ENCODE measurements at places on chromosomes 1 and 21.

DNA sequence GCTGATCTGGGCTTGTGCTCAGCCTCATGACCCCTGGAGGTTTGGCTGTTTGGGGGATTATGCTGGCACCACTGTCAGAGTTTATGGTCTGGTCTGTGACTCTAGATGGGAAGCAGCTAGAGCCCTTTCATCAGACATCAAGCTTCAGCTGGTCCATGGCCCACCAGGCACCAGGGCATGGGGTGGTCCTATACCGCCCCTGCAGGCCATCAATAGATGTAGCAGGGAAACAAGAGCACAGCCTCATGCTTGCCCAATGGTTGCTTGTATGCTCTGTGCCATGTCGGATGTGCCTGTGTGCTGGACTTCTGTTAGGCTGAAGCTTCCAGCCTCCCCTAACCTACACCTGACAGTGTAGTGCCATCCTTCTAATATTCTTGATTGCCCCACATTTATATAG, 71.1 kb upstream of the CD34 start:
- DNase-seq = no peak

DNA sequence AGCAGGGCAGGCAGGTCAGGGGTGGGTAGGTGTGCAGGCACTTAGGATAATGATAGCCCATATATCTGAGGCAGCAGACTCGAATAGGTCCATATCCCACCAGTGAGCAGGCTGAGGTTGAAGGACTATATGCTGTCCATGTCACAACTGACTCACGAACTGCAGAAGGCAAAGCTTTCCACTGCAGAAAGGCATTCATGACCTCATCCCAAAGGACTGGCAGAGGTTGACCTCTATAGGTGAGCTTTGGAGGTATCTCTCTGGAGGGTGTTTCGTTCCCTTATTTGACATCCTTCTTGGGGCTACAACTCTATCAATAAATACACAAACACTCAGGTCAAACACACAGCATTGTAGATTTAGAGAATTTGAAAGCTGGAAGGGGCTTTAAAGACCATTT, 42.8 kb upstream of the MARK1 start:
- no peak for DNase-seq

DNA sequence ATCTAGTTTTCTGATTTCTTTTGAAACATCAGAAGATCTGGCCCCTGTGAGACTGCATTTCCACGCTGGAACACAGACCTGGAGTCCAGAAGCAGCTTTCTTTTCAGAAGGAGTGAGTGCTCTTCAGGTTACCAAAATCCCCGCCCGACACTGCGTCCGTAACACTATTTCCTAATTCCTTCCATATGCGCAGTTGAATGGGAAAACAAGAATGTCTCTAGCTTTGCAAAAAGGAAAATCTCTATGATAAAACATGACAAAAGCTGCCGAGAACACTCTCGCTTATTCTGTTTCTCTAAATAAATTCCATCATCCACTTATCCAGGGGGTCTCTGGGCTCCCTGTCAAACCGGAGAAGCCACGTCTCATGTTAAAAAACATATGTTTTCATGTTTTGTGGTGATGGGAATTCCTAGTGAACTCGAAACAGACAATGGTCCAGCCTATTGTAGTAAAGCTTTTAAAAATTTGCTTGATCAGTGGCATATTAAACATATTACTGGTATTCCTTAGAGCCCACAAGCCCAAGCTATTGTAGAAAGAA, 67.7 kb downstream of the PLD5 start:
- no peak for DNase-seq

DNA sequence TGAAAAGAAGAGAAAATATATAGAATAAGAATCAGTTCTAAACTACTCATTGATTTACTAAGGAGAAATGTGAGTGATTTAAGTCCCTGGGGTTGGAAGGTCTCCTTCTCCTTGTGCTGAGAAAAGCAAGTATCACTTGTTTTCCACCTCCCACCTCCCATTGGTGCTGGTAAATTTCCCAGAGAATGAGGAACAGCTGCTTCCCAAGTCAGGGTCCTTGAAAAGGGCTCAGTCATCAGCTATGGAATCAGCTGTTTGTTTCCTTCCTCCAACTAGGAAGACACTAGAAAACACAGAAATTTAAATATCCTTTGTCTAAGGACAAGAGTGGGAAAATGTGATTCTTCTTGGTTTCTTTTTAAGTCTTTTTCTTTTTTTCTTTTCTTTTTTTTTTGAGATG, 131.3 kb upstream of the C1orf21 start:
- no peak for DNase-seq

DNA sequence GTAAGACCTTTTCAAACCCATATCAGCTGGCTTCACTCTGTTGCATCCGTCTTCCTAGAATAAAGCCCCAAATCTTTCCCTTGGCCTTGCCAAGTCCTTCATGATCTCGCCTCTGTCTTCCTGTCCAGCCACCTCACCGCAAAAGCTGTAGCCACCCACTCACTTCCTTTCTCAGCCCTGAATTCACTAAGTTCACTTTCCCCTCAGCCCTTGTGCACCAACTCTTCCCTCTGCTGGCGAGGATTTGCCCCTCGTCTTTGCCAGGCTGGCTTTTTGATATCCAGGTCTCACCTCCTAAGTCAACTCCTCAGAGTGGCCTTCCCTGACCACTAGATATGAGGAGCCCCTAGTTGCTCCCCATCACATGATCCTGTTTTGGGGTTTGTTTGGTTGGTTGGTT, 3.9 kb upstream of the COL16A1 start:
- DNase-seq = no peak

- DNase-seq = no peak
Measured at GRCh38 chr1:42806171-42806570, 10.8 kb upstream of the ERMAP start.

DNA sequence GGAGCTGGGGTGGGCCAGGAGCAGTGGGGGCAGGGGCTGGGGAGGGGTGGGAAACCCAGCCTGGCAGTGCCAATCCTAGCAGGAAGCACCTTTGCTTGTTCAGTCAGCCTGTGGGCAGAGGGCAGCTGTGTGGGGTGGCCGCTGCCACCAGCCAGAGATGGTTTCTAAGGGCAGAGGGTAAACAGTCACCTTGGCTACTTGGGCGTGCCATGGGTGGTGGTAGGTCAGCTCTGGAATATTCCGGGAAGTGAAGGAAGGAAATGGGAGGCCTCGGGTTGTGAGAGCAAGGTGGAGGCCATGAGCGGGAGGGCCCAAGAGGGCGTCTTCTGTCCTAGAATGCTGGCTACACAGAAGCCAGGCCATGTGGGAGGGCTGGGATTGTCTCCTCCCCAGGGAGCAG, 20.7 kb upstream of the WNT4 start:
- DNase-seq = no peak

DNA sequence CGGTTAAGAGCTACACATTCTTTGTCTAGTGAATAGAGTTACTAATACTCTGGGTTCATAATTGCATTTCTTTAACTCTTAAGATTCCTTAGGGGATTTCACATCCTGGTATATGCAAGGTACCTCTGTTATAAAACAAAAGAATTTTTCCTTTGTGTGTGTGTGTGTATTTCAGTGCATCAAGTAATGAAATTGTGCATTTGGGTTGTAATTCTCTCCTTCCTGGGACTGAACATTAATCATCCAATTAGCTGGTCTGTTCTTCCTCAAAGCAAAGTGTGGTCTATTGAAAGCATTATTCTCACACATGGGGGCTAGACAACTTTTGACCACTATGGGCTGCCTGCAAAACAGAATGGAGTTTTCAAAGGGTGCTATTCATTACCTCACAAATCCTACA, 74.0 kb downstream of the ZC3H11B start:
- no peak for DNase-seq

GRCh38 chr1:238404921-238405320, 514.2 kb upstream of the ZP4 start:
- DNase-seq = no peak

GRCh38 chr1:185074307-185074706, 28.9 kb downstream of the RNF2 start:
- DNase-seq = no peak

DNA sequence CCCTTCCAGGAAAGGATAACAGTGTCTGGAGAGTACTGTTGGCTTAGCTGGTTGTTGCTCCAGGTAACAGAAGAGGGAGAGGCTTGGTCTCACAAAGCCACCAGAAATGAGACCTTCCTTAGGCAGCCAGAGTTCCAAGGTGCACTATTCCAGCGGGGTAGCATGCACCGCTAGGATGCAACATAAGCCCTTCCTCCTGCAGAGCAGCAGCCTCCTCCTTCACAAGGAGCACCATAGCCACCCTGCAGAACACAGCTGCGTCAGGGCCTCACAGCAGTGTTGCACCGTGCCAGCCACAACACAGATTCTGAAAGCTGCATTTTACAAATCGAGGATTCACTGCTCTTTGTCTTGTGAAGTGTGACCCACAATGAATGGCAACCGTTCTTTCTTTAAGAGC, 142.0 kb downstream of the CLIC6 start:
- no peak for DNase-seq

DNA sequence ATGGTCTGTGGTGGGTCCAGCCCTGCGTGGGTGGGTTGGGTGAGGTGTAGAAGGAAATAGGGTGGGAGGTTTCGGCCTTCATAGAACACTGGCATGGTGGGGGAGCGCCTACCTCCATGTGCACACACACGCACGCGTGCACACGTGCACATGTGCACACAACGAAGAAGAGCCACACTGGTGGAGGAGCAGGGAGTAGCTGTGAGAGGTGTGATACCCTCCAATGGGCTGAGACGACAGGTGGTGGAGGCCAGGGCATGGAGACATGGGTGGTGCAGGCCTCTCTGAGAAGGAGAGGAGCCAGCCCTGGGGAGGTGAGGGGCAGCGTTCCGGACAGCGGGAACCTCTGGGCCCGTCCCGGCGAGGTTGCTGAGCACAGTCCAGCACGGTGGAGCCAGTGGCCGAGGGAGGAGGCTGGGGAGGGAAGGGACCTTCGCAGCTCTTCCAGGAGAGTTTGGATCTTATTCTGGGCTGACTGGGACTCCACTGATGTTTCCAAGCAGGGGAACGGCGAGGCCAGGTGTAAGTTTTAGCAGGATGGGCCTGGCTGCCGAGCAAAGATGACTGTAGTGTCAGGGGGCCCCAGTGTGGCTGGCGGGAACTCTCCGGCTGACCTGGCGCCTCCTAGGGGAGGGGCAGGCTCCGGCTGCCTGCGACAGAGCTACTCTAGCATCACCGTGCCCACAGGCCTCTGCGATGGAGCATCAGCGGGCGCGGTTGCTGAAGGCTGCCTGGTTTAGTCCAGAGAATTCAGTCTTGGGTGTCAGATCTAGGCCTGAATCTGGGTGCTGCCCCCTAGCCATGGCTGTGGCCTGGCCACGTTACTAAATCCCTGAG, 107.2 kb downstream of the ARHGEF10L start:
- DNase-seq = no peak

GRCh38 chr1:1034439-1034781, 14.5 kb downstream of the AGRN start:
- no peak for DNase-seq

GRCh38 chr21:36155603-36156338, 853 bp upstream of the DOP1B start:
- peak; percentile 56 for DNase-seq
